ENCODE measurements at places on chromosomes 2 and 18.

GRCh38 chr2:197672371-197672893 lies 3.0 kb downstream of the RFTN2 start:
- DNase-seq = no peak

- DNase-seq = no peak
Observed at GRCh38 chr18:60090170-60090569, 190.4 kb downstream of the PMAIP1 start.

DNA sequence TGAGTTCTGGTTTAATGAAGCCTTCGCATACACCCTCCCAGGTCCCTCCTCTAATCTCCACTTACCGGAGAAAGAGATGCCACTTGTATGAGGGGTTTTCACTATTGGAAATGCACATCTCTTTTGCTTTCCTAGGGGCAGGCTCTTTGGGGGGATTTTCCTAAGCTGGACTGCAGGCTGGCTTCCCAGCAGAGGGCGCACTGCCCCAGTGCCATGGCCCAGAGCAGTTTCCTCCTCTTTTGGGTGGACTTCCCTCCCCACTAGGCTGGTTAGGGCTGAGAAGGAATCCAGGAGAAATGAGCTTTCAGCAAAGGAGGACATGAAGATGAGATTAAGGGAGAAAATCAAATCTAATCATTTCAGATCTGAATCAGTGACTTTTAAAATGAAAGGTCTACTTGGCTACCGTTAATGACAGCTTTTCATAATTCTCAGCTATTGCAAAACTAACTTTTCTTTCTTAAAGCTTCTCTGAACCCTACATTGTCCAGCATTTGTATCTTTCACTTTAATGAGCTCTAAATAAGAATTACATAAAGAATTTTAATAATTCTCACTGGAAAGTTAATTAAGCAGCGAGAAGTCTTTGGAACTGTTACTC lies 784.1 kb upstream of the FANCL start:
- no peak for DNase-seq

- no peak for DNase-seq
Observed at GRCh38 chr18:73556904-73557303, 590.7 kb downstream of the FBXO15 start.

GRCh38 chr2:88091943-88092342 lies 24.3 kb downstream of the SMYD1 start:
- no peak for DNase-seq

DNA sequence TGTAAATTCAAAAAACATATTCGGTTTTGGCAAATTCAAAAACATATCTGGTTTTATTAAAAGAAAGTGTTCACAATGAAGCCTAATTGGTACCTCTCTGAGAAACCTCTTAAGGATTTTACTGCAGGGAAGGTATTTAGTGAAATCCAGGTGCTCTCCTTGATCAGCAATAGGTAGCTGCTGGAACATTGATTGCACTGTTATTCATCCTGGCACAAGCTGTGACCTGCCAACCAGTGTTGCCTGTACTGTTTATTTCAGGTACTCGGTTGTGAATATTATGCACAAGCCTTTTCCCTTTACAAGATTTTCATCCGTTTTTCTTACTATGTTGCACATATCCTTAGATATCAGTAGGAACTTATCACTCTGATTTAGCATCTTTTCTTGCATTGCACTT lies 155.8 kb upstream of the ZEB2 start:
- DNase-seq = no peak

- peak; percentile 0 for DNase-seq
Observed at GRCh38 chr2:57720728-57721627, 325.6 kb upstream of the VRK2 start.

- DNase-seq = no peak
Observed at GRCh38 chr2:11711751-11712150, 34.7 kb upstream of the LPIN1 start.

- DNase-seq = peak; percentile 23
Observed at GRCh38 chr18:79682894-79683625, 3.5 kb downstream of the CTDP1 start.

DNA sequence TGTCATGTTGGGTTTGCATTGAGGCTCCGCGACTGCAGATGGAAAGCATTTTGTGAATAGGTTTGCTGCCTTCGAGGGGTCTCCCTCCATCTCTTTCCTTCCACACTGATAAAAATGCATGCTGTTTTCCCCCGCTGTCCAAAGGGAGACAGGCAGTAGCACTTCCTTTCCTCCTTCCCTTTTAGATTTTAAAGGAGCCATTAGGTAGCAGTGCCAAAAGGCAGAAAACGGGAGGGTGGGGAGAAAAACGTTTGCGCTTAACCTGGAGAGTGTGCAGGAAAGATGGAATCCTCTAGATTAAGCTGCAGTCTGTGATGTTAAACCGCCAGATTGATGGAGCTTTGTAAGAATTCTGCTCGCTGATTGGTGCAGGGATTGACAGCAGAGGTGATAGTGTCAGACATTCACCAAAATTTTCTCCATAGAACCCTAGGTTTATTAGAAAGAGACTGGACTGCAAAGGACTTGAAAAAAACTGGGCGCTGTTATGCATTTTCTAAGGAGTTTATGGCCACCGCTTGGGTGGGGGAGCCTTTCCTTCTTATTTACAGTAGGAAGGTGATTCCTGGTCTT lies 688 bp downstream of the MAPRE2 start:
- no peak for DNase-seq

DNA sequence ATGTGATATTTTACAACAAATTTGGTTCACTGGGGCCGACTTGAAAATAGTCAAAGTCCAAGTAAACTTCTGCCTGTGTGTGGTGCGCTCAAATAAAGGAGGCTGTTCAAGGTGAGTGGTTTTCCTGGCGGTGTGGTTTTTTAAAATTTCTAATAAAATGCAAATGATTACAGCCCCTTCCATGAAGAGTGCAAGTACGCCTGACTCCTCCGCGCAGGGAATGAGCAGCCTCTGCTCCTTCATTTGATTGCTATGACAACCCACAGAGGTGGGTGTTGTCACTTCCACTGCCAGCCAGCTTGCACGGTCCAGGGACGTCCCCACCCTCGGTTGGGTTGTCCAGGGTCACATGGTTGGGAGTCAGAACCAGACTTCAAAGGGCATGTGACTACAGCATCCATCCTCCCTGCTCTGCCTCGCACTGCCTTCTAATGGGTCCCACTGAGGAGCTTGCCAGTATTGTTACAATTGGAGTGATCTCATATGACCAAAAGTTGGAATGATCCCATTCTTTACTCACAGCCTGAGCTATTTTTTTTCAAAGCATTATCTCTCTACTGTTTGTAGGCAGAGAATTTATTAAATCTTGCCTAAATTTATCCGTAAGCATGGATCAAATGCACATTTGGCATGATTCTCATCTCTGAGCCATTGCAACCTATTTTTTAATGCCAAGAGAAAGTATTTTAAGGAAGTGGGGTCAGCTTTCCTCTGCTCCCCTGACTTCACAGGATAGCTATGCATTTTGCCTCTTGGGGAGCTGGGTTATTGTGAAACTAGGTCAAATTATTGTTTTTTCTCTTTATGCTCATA lies 121.3 kb downstream of the AGAP1 start:
- no peak for DNase-seq

DNA sequence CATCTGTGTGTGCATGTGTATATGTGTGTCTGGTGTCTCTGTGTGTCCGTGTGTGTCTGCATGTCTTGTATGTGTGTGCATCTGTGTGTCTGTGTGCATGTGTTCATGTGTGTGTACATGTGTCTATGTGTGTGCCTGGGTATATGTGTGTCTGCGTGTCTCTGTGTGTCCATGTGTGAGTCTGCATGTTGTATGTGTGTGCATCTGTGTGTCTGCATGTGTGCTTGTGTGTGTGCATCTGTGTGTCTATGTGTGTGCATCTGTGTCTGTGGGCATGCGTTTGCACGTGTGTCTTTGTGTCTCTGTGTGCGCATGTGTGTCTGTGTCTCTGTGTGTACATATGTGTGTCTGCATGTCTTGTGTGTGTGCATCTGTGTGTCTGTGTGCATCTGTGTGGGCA lies 207.7 kb downstream of the TNS1 start:
- DNase-seq = no peak

DNA sequence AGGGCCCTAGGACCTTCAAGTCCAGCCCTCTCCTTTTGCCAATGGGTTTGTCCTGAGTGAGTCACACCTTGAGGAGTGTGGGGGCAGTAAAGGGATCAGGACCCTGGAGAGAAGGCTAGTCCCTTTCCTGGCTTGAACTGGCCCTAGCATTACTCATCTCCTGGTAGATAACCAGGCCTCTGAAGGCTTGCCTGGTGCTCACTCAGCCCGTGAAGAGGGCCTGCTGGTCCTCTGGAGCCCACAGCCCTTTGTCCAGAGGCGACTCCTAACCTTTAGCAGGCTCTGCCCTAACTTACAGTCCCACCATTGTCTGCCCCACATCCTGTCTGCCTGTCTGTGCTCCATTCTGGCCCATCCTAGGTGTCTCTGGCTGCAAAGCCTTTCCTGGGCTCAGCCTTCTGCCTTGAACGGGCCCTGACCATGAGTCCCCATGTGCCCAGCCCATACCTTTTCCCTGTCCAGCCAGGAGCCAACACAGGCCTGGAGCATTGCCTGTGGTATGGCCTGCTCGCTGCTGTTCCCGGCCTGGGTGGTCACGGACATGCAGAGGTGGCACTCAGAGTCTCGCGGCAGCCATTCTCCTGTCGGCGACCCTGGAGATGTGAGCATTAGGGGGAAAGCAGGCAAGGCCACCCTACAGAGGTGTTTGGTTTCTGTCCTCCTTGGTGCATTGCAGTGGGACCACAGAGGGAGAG lies 5.0 kb downstream of the SFTPB start:
- DNase-seq = no peak

DNA sequence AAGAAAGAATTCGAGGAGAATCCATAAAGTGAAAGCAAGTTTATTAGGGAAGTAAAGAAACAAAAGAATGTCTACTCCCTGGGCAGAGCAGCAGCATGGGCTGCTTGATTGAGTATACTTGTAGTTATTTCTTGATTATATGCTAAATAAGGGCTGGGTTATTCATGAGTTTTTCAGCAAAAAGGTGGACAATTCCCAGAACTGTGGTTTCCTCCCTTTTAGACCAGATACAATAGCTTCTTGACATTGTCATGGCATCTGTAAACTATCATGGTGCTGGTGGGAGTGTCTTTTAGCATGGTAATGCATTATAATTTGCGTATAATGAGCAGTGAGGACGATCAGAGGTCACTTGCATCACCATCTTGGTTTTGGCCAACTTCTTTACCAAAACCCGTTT lies 25.6 kb upstream of the TBC1D8 start:
- DNase-seq = no peak

GRCh38 chr2:141940709-141941108 lies 190.1 kb downstream of the LRP1B start:
- no peak for DNase-seq

DNA sequence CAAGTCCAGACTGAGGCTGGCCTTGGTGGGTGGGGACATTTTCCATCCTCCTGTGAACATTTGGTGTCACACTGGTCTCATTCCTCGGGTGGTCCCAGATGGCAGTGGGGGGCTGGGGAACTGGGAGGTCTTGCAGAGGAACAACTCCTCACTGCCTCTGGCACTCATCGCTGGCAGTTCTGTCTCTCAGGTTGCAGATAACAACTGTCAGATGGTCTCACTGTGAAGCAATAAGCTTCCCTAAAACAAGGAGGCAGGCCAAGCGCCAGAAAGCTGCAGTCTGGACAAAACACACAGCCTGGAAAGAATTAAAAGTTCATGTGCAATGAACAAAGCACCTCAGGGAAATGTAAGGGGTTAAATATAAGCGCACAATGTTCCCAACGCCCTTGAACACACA lies 78.1 kb downstream of the IRS1 start:
- no peak for DNase-seq

DNA sequence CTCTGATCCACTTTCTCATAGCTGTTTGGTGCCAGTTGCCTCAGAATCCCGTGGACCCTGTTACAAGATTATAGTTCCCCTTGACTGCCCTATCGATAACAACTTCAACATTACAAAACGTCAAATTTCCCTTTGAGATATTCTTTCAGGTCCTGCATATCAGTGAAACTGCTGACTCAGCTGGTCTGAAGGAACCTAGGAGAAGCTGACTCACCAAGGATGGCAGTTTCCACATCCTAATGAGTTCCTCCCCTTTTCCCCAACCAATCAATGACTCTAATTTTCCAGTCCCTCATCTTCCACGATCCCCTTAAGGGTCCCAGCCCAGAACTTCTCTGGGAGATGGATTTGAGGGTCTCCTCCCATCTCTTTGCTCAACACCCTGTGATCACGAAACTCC lies 27.6 kb upstream of the GNAL start:
- no peak for DNase-seq

- no peak for DNase-seq
Observed at GRCh38 chr2:38398739-38399138, 21.7 kb upstream of the ATL2 start.

DNA sequence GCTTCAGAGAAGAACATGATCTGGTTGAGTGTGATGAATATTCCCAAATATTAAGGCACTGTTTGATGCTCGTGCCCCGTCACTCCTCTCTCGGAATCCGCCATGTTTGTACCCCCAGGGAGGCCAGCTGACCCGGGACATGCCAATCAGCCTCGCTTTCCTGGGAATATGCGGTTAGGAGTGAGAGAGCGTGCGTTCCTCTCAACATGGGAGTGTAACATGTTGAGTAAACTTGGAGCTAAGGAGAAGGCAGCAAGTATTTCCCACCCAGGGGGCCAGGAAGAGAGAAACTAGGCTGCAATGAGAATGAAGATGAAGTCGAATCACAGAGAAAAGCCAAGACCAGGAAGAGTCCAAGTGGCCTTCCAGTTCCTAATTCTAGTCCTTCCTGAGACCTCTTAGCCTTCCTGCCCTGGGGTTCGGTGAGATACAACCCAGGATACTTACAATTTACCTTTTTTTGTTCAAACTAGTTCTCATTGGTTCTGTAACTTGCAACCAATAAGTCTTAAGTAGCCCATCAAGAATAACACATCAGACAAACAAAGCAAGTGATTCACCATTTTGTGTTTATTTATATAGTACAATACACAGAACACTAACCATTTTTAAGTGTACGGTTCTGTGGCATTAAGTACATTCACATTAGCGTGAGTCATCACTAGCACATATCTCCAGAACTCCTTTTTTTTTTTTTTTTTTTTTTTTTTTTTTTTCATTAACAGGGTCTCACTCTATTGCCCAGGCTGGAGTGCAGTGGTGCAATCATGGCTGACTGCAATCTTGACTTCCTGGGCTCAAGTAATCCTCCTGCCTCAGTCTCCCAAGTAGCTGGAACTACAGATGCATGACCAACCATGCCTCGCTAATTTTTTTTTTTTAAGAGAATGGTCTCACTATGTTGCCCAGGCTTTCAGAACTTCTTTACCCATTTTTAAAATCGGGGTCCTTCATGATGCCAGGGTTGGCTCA lies 36.4 kb upstream of the SLC1A4 start:
- DNase-seq = no peak

- DNase-seq = no peak
Observed at GRCh38 chr2:4656326-4656725, 953.0 kb downstream of the DCDC2C start.

- no peak for DNase-seq
Observed at GRCh38 chr2:113111823-113112287, 15.5 kb upstream of the IL1RN start.

- no peak for DNase-seq
Observed at GRCh38 chr2:29222381-29223179, 107.4 kb downstream of the CLIP4 start.

GRCh38 chr2:177296040-177296439 lies 31.5 kb upstream of the NFE2L2 start:
- no peak for DNase-seq

GRCh38 chr18:57389271-57389670 lies 36.9 kb downstream of the ST8SIA3 start:
- DNase-seq = no peak

GRCh38 chr2:223040527-223040926 lies 11.5 kb upstream of the KCNE4 start:
- no peak for DNase-seq

Data from stimulated activated CD8-positive, alpha-beta memory T cell treated with anti-CD3 and anti-CD28 coated beads, Interleukin-7, amount 100 ng/mL, for 4 hours (primary cell).